ENCODE measurements at places on chromosomes 12 and 14.

DNA sequence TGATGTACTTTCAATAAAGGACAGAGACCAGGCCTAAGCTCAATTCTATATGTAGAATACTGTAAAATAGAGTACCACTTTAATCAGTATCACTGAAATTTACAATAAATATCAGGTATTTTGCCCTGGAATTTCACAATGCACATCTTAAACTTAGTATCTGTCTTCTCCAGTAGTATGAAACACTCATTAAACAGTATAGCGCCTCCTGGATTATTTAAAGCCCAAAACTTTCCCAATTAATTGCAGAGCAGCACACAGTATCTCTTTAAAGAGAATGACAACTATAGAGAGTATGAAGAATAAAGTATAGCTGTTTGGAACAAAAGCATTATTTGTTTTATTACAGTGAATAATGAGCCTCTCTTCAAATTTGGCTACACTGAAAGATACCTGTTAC lies 80.2 kb downstream of the BHLHE41 start:
- no peak for DNase-seq

DNA sequence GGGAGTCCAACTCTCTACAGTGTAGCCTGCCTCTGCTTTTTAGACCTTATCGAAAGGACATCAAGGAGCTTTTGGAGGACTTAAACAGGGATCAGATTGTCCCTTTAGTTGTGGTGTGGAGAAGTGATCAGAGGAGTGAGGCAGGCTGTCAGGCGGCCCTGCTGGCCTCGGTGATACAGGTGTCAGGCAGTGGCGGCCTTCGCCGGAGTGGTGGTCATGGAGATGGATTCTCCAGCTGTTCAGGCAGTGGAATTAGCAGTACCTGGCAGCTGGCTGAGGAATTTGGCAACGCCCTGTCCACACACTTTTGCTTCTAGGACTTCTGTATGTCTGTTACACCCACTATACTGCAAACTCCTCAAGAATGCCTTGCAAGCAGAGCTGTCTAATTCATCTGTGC lies 4.2 kb upstream of the CLMN start:
- DNase-seq = no peak

DNA sequence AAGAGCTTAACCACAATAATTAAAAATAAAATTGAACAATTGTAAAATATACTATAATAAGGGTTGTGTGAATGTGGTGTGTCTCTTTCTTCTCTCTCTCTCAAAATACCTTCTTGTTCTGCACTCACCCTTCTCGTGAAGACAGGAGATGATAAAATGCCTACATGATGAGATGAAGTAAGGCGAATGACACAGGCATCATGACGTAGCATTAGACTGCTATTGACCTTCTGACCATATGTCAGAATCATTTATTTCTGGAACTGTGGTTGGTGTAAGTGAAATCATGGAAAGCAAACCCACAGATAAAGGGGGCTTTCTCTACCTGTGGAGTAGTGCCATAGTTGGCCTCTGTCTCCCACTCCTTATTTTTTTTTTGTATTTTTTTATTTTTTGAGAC lies 37.8 kb upstream of the NUAK1 start:
- DNase-seq = no peak

DNA sequence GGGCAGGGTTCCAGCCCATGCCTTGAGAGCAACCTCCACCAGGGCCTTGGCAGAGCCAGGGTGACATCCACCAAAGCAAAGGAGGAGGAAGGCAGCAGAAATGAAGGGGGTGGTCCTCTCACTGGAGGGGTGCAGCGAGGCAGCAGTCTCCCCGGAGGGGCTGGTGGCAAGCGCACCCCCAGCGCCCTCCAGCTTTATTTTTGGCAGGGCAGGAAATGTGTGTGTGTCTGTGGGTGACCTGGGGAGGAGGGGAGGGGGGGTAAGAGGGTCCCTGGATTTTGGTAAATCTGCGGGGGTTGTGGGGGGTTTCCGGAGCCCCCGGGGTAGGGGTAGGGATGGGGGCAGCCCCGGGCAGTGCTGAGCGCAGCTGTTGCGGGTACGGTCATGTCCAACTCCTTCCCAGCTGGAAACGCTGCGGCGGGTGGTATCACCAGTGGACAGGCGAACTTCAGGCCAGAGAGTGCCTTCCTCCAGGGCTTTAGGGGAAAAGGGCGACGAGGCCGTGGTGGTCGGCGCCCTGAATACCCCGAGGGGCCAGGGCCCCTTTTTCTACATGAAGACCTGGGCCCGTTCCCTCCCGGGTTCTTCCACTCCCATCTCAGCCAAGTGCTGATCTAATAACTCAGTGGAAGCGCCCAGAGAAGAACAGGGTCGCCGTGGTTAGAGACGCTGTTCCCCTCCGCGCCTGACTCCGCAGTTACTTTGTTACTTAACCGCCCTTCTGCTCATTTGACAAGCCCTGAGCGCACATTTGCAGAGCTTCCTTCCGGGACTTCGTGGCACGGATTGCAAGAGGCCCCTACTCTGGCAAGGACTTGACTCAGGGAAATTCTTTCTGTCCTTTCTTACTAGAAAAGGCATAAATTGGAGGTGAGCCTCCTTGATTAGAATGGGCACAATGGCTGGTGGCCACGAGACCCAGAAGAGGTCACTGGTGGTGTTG lies 55.2 kb downstream of the FOS start:
- DNase-seq = no peak

GRCh38 chr12:67818459-67818903 lies 169.9 kb downstream of the DYRK2 start:
- DNase-seq = no peak

DNA sequence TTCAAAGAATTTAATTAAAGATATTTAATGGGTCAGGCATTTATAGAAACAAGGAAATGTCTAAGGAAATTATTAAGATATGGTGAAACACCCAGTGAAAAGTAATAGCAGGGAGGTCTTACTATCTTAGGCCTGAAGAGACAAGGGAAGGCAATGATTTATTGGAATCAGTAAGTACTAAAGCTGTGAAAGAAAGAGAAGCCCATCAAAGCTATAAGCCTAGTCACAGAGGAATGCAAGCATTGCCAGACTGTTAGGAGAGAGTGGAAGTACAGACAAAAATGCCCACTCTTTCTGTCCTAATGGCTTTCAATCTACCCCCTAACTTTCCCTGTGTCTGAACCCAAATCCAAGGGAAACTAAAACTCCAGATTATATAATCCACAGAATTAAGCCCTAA lies 69.2 kb upstream of the PIK3C2G start:
- DNase-seq = no peak

DNA sequence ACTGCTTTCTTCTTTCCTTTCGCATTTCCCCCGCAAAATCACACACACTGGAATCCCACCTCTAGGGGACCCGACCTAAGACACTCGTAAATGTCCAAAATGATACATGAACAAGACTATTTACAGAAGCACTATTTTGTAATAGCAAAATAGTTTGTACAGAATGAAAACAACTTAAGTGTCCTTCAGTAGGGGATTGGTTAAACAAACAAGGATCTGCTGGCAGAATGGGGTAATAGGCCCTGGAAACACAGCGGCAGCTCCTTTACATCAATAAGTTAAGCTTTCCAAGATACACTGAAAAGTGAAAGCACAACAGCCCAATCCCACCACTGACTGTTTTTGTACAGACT lies 48.8 kb downstream of the LTBP2 start:
- no peak for DNase-seq

- DNase-seq = no peak
These were observed 13.0 kb downstream of the ATG14 start for GRCh38 chr14:55398679-55399078.

DNA sequence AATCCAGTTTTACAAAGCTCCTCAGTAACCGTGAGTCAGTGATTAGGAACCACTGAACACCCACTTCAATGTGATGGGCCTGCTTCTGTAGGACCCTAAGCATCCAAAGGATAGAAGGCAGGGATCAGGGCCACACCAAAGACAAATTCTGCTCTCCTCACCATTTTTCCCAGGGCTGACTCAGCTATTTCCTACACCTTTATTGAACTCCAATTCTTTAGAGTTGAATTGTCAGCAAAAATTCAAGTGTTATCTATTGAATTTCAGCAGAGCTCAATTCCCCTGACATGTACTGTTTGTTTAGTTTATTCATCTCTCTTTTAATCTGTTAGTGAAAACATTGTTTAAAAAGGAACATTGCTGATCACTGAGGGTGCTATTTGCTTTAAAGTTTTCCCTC lies 457.7 kb upstream of the TMPO start:
- DNase-seq = no peak

DNA sequence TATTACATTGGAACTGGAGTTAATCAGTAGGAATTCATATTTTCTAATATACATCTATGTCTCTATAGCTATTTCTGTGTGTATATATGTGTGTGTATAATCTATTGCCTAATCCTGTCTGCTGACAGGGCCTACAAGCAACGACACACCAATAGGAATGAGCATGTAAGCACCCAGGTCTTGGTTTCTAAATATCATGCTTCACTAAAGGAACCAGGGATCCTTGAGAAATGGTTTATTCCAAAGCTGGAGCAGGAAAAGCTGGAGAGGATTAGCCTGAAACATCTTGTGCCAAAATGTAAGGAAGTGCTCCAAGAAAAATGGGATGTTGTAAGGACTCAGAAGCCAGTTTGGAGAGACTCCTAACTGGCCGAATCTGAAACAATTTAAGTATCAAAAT lies 29.3 kb upstream of the LGALS3 start:
- no peak for DNase-seq

- no peak for DNase-seq
These were observed 11.7 kb upstream of the OTOGL start for GRCh38 chr12:80087486-80088213.

- no peak for DNase-seq
These were observed 54.7 kb upstream of the PLEKHG3 start for GRCh38 chr14:64649383-64649998.

GRCh38 chr14:97887690-97888089 lies 1090.5 kb downstream of the VRK1 start:
- DNase-seq = no peak

DNA sequence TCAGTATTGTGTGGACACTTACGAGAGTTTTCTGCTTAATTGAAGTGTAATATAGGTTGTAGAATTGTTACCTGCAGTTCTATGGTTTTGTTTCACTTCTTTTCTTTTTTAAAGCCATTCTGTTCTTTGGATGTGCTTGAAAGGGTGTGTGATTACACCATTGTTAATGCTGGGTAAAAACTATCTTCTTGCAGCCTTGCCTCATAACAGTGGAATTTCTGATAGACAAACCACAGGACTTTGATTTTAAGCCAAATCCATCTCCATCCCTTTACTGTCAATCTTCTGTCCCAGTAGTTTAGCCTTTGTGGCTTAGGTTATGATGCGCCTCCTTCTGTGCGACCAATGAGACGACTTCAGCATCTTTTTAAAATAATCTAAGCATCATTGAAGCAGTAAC lies 182.3 kb downstream of the PELI2 start:
- no peak for DNase-seq

GRCh38 chr12:13342971-13343370 lies 146.4 kb downstream of the EMP1 start:
- DNase-seq = no peak

DNA sequence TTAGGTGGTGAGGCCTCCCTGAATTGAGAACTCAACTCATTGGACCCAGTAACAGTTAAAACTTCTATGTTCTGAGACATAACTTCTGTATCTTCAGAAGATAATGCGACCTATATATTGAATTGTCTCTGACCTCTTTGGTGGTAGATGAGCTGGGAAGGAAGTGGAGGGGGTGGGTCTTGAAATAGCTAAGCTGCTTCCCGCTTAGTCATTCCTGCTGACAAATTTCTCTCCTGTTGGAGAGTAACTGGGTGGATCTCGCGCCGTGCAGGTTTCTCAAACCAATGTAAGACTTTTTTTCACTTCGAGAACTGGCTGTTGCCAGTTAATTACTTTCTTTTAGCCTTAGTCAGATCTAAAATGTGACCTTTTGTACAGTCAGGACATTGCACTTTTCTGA lies 100.8 kb downstream of the PPHLN1 start:
- DNase-seq = peak; percentile 70

DNA sequence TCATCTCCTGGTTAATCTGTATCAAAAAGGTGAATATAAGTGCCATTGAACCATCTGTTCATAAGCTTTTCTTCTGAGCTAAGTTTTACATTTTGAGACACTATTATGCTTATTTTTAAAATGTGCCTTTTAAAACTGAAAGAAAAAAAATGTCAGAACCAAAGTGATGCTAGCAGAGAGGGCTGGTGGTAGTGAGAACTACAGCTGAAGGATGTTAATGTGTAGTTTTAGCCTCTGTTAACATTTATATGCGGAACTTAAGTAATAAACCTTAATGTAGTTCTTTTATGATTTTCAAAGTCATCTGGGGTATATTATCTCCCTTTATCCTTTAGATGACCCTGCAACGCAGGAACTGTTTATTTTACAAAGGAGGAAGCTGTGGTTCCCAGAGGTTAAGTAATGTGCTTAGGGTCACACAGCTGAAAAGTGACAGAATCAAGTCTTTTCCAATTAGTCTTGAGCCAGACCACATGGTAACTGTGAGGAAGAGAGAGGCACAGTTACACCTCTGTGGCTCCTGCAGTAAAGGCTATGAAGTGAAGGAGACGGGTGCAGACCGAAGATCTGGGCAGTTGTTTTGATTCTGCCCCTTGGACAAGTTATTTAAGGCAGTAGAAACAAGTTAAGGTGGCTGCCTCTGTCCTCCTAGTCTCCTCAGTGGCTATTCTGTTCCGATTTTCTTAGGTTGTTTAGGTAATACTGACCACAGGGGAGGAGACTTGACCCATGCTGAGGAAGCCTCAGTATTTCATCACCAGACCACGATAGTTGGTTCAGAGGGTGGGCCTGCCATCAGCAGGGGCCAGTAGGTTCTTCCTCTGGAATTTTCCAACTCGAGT lies 23.9 kb downstream of the GNG2 start:
- no peak for DNase-seq

DNA sequence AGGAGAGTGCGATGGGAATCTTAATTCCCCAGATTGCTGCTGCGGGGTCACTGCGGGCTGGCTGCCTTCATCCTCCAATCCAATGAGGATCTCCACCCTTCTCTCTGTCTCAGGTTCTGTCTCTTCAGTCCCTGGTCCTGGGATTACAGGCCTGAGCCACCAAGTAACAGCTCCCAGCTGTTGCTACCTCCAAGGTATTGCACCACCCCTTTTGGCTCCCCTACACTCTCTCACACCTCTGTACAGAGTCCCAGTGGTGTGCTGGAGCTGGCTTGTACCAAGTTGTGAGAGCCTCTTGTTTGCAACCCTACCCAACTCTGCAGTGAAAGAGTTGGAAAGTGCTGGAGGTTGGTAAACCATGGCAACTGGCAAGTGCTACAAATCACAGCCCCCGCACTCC lies 10.0 kb upstream of the RILPL1 start:
- no peak for DNase-seq

- no peak for DNase-seq
These were observed 14.1 kb downstream of the RAB35 start for GRCh38 chr12:120102189-120103043.

DNA sequence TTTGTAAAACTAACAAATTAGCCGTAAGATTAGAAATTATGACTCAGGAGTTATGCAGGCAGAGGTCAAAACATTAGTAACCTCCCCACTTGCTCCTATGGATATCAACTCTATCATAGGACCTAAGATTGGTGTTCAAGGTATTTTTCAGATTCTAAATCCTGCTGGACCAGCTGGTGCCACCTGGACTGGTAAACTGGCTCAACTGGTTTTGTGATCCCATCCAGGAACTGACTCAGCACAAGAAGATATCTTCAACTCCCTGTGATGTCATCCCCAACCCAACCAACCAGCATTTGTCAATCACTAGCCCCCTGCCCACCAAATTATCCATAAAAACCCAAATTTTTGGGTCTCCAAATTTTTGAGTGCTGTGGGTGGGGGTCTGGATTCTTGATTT lies 98.1 kb upstream of the OR4E1 start:
- DNase-seq = peak; percentile 66

- peak; percentile 22 for DNase-seq
These were observed 38.5 kb downstream of the GNPTAB start for GRCh38 chr12:101792046-101792931.

GRCh38 chr12:119178544-119179334 lies at the start of gene HSPB8:
Gene HSPB8, plus strand, starts transcription at chr12:119178931. Its CDS starts 382 bp downstream, at chr12:119179313.
- no peak for DNase-seq
